ENCODE measurements at places on chromosomes 5 and 9.

- DNase-seq: no peak
Observed at GRCh38 chr5:131959906-131960305, 14.4 kb upstream of the MEIKIN start.

DNA sequence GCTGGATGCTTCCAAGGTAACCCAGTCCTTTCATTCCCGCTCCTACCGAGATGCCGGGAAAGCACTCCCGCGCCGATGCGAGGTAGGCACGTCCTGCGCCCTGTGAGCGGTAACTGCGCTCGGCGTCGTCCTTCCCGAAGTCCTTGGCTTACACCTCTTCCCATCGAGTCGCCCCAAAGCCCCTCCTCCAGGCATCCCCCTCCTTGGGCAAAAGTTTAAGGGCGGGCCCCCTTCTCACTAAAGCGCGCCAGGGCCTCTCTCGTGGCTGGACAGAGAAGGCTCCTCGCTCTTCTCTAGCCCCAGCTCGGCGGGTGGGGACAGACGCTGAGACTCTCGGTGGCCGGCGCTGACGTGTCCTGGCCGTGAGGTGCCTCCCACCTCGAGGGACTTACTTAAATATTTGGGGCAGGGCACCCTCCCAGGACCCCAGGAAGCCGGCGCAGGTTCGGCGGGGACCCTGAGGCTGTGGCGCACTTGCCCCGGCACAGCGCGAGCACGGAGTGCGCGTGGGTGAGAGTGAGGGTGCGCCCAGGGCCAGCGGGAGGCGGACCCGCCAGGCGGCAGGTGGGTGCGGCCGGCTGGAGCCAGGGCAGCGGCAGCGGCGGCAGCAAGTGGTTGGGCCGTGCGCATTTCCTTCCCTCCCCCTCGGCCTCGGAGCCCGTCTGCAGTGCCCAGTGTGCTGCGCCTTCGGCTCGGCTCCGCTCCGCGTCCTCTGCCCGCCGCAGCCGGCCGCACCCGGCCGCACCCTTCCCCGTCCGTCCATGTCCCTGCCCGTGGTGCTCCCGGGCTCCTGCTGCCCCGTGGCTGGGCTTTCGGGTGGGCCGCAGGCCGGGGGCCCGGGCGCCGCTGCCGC, at the start of gene ENTREP1:
TSS of gene ENTREP1 (plus strand) at position 667 of the 853 bp plus-strand sequence. CDS start at position 762, 95 bp downstream.
- DNase-seq: peak; percentile 78

GRCh38 chr5:87184605-87185004, 83.1 kb upstream of the RASA1 start:
- DNase-seq: no peak

DNA sequence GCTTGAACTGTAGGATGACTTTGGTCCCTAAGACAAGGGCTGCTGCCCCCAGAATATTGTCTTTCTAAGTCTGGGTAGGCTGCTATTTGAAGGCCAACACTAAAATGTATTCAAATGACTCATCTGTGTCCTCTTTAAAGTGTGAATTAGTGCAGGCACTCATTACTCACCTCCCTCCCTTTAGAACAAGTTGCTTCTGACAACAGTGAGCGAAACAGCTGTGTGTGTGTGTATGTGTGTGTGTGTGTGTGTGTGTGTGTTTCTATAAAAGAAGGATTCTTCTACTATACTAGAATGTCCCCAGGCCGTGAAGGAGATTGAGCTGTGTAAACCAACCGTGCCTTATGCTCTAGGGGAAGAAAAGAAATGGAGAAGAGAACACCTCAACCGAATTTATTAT, 1337.2 kb downstream of the PTPRD start:
- DNase-seq: no peak

DNA sequence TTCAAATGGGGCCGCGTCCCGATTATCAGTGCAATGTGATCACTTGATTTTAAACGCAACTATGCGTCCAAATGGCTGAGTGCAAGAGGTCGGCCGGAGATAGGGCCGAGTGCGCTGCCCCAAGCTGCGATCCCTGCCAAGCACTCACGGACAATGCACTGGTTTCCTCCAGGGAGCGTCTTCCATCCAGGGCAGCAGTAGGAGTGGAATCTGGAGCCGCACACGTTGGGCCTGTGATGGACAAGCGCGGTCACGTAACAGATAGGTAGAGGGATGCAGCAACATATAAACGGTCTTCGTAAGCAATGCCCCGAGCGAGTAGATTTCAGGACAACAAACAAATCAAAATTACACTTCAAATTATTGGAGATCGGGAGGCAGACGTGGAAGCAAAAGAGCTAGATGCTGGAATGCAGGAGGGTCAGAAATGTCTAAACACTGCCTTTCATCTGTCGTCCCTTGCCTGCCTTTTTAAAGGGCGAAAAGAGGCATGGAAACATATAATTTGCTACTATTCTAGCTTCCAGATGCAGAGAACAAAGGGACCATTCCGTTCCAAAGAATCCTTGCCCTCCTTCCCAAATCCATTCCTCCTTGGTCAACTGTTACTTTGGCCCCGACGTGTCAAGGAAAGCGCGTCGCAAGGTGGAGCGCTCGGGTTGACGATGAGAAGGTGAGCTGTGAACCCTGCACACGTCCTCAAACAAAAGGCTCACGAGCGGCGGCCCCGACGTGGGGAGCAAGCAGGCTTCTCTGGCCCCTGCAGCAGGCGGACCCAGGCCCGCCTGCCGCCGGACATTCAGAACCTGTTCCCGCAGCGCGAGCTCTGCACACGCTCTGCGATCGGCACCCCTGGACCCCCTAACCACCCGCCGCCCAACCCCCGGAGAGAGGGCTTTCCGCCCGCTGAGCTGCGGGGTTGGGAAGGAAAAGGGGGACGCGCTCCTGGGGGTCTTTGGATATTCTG, 1.5 kb downstream of the FBN2 start:
- no peak for DNase-seq

GRCh38 chr9:131845305-131846298, 105.7 kb upstream of the RAPGEF1 start:
- no peak for DNase-seq

- no peak for DNase-seq
Observed at GRCh38 chr5:137207023-137207760, 291.9 kb downstream of the SPOCK1 start.

DNA sequence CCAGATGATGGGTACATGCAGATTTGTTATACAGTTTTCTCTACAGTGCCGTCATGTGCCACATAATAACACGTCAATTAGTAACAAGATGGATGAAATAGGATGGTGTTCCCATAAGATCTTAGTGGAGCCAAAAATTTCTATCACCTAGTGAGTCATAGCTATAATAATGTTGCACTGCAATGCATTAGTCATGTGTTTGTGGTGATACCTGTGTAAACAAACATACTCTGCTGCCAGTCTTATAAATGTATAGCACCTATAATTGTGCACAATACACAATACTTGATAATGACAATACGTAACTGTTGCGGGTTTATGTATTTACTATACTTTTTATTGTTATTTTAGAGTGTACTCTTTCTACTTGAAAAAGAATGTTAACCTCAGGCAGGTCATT, 865.4 kb downstream of the MAT2B start:
- DNase-seq: no peak

DNA sequence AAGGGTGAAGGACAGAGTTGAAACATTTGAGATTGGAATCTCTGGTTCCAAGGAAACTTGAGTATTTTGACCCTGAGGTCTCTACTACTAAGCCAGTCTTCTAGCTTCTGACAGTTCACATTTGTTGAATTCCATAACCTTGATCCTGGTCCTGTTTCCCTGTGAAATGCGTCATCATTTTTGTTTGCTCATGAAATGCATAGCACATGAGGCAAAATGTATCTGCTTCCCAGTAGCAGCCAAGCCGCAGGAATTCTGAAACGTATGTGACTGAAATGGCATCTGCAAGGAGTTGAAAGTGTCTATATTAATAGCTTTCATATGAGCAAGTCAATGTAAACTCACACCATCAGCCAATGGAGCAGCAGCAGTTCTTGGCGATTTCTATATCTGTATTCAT, 307.9 kb downstream of the CSNK1G3 start:
- DNase-seq: no peak

DNA sequence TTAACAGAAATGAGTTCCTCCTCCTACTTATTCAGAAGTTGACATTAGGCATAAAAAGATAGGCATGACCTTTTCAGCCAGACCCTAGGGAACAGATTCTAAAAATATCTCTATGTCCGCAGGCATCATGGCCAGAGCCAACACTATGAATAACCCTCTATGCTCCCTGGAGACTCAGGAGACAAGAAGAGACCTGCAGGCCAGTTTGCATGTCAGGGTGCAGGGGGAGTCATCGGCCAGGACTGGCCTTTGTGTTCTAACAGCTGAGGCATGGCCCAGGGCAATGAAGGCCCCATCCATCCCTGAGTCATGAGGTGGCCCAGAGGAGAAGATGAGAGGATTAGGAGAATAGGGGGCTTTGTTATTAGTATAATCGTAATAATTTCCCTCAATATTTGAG, 93.8 kb downstream of the TMEM215 start:
- no peak for DNase-seq

DNA sequence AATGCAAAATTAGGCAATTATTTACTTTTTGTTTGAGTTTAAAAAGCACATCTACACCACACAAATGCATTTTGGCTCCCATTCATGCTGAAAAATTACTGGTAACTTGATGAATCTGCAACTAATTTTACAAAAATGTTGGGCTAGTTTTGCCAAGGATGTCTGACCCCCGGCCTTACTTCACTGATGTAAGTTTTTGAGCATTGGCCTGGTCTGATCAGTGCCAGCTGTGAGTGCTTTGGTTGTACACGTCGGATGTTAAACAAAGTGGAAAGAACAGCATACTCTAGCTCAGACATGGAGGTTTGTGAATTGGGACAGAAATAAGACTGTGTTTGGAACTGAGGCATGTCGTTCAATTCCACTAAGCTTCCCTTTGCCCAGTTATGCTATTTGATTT, 1044.2 kb downstream of the TLE4 start:
- no peak for DNase-seq

DNA sequence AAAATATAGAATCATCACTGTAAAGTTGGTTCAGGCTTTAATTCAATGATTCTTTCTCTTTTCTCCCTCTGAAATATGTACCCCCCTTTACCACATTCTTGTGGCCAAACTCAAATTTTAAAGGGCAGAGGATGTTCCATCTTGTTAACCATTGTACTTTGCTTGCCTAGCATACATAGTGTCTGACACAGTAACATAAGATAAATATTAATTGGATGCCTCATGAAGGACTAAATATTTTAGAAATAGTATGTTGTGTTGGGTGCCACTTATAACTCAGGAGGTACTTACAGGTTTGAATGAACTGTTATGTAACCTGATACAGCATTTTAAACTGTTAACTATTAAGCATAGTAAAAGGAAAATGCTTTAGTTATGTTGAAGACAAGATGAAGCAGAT, 71.5 kb downstream of the NIPBL start:
- DNase-seq: no peak

GRCh38 chr9:93436218-93436617, 15.3 kb upstream of the FAM120A start:
- DNase-seq: no peak

DNA sequence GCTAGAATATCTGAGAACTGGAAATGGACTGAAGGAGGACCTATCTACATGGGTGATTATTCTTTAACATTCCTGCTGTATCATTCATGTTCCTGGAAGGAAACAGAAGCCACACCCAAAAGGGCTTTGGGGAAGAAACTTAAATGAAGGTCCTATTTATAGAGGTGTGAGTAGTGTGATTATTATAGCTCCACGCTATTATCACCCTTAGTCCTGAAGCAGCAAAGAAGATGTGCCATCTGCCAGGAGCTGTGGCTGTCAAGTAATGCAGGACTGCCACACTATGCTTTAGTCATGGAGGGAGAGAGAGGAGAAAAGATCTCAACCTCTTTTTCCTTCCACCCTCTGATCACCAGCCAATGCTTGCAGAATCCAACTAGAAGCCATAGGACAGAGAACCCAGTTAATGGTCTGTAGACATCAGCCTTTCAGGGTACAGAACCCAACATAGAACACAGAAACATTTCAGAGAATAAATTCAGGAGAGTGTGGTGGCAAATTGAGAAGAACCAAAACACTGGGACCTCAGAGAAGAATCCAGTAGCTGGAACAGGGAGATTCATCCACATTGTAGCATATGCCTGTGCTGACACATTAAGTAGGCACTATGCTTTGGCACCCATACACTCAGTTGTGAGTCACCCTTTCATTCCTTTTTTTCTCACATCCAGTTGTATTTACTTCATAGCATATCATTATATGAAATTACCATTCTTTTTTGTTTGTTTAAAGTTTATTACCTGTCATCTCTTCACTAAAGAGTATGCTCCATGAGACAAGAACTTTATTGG, 21.0 kb upstream of the RNF180 start:
- DNase-seq: no peak

GRCh38 chr5:13572163-13572562, 372.3 kb downstream of the DNAH5 start:
- no peak for DNase-seq

DNA sequence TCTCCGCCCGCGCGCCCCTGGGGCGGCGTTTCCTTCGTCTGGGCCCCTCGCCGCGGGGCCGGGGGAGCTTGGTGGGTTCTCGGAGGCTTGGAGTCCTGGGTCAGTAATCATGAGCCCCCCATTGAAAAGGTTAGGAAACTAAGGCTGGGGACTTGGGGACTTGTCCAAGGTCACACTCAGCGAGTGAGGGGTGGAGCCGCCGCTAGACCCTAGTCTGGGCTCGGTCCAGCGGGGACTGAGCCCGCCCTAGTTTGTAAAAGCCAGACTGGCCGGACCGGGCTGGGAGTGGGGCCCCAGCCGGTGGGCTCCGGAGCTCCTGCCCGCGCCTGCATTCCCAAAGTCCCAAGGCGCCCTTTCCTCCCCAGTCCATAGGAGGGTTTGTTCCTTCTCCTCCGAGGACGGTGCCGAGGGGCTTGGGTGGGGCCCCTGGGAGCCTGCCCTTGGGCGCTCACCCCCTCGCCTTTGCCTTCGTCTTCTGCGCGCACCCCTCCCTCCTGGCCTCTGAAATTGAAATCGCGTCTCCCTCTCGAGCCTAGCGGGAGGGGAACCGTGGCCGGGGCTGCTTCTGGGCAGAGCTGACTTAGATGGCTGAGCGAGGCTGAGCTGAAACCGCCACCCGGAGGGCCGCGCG, 995 bp downstream of the OLFM1 start:
- DNase-seq: no peak

DNA sequence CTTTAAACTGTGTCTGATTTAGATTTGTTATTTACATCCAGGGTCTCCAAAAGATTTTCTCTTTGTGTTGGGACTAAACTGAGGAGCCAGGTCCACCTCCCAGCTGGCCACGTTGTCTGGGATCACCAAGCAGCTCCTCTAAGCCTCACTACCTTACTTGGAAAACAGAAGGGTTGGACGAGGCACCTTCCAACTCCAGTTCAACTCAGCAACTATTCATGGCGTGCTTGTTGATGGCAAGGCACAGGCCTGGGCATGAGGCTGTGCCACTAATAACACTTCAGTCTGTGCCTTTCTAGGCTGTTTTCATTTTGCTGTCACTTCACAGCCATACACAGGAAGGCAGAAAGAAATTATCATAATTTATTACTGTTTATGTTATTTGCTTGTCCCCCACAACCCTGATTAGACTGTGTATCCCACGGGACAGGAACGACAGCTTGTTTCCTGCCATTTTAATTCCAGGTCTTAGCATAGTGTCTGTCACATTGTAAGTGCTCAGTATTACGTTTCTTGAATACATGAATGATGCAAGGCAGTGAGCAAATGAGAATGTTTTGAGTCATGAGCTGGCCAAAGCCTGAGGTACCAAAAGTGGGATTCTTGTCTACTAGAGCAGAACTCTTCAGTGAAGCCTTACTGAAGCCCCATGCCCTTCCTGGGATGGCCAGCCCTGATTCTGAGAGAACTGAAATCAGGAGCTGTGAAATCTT, 125.8 kb downstream of the GALNT10 start:
- DNase-seq: no peak

- no peak for DNase-seq
Observed at GRCh38 chr9:16515879-16516301, 354.6 kb downstream of the BNC2 start.
